ENCODE measurements at places on chromosomes 5 and 9.

- DNase-seq = no peak
Observed at GRCh38 chr5:176172246-176172645, 66.0 kb upstream of the SIMC1 start.

- no peak for DNase-seq
Observed at GRCh38 chr9:13332571-13332970, 53.1 kb upstream of the MPDZ start.

DNA sequence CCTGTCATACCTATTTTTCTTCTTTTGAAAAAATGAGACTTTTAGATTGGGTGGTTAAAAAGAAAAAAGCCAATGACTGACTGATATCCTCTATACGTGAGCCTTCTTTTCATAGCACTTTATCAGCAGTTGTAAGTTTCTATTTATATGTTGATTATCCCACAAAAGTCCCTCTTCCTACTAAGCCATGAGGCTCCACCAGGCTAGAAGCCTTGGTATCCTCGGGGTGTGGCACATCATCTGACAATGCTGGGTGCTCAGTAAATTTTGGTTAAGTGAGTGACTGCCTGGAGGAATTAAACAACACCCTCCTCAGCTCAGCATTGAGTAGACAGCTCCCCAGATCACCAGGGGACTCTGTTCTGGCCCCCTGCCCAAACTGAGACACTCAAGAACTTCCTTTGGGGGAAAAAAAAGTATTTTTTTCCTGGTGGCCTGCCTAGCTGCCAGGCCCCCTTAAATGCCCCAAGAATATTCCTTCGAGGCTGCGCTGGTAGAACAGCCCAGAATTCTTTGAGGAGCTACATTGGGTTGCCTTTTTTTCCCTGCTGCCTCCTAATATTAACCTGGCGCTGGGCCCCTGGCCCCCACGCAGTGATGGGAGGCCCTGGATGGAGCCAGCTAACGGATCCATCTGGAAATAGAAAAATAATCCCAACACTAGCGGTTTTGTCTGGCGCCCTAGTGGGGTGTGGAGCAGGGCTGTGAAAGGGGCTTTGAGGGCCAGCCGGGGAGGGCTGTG lies 23.4 kb upstream of the COL27A1 start:
- no peak for DNase-seq

DNA sequence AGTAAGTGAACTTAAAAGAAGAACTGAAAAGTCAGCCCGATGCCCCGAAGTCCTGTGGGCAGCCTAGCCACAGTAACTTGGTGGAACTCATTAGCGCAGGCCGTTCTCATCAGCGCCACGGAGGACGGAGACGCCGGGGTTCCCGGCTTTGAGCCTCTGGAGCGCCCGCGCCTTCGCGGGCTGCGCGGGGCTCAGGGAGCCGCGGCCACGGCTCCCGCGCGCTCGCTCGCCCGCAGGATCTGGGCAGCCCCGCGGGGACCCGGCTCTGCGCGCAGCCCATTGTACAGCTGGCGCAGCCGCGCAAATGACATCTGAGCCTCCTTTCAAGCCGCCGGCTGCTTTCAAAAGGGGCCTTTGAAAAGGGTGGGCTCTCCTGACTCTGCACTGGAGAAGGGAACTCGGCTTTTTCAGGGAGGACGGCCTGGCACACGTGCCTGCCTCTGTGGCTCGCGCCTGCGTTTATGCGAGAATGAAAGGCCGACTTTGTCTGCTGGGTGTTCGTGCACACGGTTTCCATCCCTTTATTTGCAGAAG lies 40.7 kb downstream of the TLR4 start:
- DNase-seq = no peak

DNA sequence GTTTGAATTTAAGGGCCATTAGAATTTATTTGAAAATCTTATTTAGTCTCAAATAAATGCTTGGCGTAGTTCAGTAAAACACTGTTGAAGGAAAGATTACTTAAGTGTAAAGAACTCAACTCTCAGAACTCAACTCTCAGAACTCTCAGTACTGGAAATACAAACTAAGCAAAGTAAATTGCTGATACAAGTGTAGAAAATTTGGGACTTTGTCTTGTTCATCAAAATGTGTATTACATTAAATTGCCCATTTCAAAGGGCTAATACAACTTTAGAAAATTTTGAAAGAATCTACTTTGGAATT lies 99.4 kb downstream of the CSNK1G3 start:
- no peak for DNase-seq

GRCh38 chr5:158879993-158880392 lies 219.7 kb downstream of the EBF1 start:
- no peak for DNase-seq

- no peak for DNase-seq
Observed at GRCh38 chr9:95110921-95111525, 206.5 kb downstream of the FANCC start.

DNA sequence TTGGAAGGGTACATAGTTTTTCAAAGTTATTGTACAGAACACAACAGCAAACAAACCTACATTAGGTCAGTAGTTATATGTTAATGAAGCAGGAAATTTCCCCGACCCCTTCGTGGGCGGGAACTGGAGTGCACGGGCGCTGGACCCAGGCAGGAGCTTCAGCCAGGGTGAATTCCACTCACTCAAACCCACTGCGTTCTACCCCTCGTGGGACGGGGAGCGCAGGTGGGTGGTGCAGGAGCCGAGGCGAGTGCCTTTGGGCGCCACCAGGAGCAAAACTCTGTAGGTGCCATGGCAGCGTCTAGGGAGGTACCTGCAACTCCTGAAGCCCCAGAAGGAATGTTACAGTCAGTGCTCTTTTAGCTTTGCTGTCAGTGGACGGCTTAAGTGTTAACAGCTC lies 29.6 kb upstream of the ERAP1 start:
- no peak for DNase-seq

GRCh38 chr9:33103501-33104281 lies 27.2 kb upstream of the SMU1 start:
- no peak for DNase-seq

- DNase-seq = no peak
Observed at GRCh38 chr9:98839724-98840123, 32.3 kb downstream of the GALNT12 start.

GRCh38 chr9:130192382-130192999 lies 20.3 kb downstream of the NCS1 start:
- DNase-seq = no peak

GRCh38 chr5:76273206-76273885 lies 129.7 kb upstream of the IQGAP2 start:
- peak; percentile 70 for DNase-seq

DNA sequence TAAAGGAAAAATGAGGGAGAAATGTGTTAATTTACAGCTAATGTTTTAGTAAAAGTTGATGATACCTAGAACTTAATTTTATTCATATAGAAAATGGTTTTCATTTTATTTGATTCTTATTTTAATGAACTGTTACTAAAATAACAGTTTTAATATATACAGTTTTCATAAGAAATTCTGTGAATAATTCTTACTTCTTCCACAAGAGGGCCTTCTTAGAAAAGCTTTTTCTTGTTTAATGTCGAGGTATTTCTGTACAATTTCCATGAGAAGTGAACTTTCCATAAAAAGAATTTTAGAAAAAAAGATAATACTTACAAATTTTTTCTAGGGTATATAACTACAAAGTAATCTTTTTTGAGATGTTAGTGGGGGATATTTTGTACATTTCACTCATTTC lies 73.9 kb downstream of the KLF9 start:
- DNase-seq = no peak

DNA sequence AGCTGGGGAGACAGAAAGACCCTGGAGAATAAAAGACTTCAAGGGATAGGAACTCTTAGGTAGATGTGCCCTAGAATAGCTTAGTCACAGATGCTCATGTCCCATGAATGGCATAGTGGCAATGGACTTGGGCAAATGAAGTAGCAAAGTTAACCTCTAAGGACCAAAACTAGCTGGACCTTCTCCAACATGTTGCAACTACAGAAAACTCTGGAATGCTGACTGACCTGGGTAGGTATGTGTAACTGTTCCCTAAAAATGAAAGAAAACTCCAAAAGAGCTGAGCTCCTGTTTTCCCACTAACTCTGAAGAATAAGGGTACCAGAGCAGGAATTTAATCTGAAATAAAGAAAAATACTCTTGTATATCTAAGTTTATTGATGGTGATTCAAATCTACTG lies 12.5 kb upstream of the LPAR1 start:
- no peak for DNase-seq

- no peak for DNase-seq
Observed at GRCh38 chr5:162096448-162096847, 28.9 kb downstream of the GABRG2 start.

DNA sequence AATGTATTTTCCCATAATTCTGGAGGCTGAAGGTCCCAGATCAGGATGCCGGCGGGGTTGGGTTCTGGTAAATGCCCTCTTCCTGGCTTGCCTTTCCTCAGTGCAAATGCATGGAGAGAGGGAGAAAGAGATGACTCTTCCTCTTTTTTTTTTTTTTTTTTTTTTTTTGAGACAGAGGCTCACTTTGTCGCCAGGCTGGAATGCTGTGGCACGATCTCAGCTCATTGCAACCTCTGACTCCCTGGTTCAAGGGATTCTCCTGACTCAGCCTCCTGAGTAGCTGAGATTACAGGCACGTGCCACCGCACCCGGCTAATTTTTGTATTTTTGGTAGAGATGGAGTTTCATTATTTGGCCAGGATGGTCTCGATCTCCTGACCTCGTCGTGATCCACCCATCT lies 300.0 kb upstream of the TAS2R1 start:
- DNase-seq = no peak

GRCh38 chr9:89630508-89630907 lies 25.7 kb downstream of the GADD45G start:
- no peak for DNase-seq

DNA sequence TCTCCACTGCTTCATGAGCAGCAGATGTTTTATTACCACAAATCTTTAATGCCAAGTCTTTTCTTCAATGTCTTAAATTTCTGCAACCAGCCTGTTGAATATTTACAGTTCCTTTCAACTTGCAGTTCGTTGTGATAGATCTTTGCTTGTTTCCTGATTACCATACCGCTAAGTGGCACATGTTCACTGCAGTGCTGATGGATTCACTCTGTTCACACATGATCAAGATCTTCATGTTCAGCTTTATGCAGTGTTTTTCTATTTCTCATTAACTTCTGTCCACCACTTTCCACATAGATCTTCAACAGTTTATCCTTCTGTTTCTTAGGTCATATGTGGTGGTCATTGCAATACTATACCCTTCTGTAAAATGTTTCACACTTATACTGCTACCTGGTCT lies 280.6 kb downstream of the EPB41L4A start:
- no peak for DNase-seq
